ENCODE measurements at places on chromosomes 16 and 17. TPM values are rescaled to one million over a fixed set of nuclear protein-coding genes. Genes with fewer than 3 reads are reported as not detected.

DNA sequence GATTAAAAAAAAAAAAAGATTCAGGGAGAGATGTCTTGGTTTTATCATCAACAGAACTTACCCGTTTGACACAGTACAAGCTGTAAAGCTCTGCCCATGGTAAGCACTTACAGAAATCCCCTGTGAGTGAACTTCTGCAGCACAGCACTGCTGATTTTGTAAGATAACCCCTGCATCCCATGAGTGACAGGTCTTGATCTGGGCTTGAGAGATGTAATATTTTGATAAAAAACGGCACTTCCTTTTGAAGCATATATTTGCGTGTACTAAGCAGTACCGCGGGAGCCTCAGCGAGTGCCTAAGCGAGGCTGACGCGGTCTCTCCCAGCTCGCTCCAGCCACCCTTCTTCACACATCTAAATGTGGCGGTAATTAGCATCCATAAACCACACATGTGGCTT lies 50.5 kb downstream of the IKZF3 start:
- DNase-seq: no peak

DNA sequence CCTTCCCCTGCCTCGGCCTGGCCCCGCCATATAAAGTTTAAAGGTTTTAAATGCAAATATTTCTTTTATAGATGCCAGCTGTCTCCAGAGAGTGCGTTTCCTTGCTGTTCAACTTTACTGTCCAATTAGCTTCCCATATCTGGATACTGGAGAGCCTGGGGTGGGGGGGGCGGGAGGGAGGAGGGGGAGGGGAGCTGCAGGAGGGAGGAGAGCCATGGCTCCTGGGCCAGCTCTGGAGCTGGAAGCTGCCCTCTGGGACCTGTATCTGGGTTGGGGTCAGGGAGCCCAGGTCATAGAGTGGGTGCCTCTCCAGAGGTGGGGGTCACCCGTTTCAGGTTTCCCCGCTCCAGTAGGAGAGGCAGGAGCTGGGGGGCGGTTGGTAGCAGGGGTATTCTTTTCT lies 6.2 kb upstream of the GSE1 start:
- no peak for DNase-seq

- DNase-seq: no peak
Observed at GRCh38 chr16:4064950-4065352, 51.3 kb downstream of the ADCY9 start.

C16orf46 gene
- total RNA-seq: 2.4 TPM

CCL23 gene
- not detected for total RNA-seq

DNA sequence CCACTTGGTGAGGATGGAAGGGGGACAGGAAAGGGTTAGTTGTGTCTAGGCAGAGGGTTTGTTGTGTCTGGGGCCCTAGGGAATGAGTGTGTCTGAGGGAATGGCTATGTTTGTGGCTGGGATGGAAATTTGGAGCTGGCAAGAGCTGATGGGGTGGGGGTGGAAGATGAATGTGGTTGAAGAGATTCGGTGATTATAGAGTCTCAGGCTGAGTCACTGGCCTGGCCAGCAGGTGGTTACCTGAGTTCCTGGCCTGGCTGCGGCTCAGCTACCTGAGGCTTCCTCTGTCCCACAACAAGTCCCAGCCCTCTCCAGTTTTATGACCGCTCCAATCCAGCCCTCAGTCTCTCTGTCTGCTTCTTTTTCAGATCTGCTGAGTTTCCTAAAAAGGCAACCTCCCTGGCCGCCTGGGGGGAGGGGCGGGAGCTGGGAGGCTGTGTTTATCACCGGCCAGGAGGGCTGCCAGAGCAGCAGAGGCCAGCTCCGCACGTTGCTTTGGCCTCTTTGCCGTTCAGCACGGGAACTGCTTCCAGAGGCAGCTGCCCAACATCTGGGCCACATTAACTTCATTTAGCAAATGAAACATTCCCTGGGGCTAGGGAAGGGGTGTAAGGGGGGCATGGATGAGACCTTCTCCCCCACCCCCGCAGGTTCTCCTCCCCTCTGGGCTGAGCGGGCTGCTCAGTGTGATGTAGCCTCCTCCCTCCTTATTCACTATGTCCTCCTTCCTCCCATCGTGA lies 21.8 kb downstream of the ITGB3 start:
- DNase-seq: no peak

GRCh38 chr16:89191033-89191900 lies 9.1 kb downstream of the SLC22A31 start:
- no peak for DNase-seq

TBC1D26 gene
- total RNA-seq: 0.78 TPM

- DNase-seq: no peak
Observed at GRCh38 chr17:82022310-82022980, at the start of gene CENPX. Gene CENPX (minus strand): TSS chr17:82022878. CDS start chr17:82022861, 17 bp downstream.

DNA sequence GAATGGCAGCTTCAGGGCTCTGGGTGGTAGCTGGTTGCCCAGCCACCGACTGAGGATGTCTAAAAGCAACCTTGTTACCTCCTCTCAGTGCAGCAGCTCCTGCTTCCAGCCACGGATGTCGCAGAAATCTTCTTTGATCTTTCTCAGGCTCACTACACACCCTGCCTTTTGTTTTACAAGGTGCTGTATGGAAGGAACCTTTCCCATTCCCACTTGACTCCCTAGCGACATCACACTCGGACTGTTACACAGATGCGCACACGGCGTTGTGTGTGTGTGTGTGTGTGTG lies 135.8 kb upstream of the CPHXL start:
- DNase-seq: no peak

- DNase-seq: no peak
Observed at GRCh38 chr16:71807905-71808592, 585 bp downstream of the AP1G1 start.

DNA sequence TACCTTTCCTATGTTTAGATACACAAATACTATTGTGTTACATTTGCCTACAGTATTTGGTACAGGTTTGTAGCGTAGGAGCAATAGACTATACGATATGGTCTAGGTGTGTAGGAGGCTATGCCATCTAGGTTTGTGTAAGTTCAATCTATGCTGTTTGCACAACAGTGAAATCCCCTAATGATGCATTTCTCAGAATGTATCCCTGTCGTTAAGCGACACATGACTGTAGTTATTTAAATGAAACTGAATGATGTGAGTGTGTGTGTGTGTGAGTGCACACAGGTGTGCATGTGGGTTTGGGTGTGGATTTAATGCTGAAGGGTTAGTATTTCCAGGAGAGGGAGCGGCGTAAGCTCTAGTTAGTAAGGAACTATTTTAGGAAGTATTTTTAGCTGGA lies 34.6 kb upstream of the SMIM36 start:
- no peak for DNase-seq

DNA sequence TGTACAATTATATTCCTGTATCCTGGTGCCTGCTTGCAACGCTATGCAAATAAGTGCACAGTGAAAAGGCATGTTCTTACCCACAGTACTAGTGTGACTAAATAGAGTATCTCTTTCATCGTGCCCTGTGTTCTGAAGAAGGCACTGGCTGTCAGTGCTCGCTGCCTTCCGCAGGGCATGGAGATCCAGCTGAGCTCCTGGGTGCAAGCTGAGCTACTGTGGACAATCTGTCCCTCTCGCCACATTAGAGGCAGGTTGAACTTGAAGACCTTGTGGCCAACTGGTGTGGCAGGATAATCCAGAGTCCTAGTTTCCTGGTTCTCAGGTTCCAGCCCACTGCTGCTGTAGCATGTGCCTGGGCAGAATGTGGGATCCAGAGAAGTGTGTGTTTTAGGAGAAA lies 1.9 kb upstream of the ST6GALNAC1 start:
- no peak for DNase-seq

NUP93 gene
- 124 TPM for total RNA-seq

- no peak for DNase-seq
Observed at GRCh38 chr17:80839511-80839941, 152.1 kb upstream of the CHMP6 start.

DNA sequence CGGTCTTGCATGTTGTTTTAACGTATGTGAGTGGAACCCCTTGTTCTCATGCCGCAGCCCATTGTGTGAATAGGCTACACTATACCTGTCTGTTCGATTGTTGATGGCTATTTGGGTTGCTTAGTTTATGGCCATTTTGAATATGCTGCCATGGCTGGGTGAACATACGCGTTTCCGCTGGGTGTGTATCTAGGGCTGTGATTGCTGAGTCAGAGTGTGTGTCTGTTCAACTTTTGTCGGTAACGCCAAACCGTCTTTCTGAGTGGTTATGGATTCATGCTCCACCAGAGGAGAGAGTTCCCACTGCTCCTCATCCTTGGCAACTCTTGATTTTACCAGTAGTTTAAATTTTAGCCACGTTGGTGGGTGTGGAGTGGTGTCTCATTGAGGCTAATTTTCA lies 77.0 kb downstream of the METRNL start:
- DNase-seq: no peak

HYDIN gene
- total RNA-seq: 0.16 TPM

Data from activated naive CD4-positive, alpha-beta T cell treated with anti-CD3 and anti-CD28 coated beads, Interleukin-2, amount 50 U/mL, for 72 hours (primary cell).